T-helper 2 cell (primary cell): ENCODE measurements at places on chromosomes 11 and 22.

- DNase-seq = no peak
These were observed 48.8 kb downstream of the ABTB2 start for GRCh38 chr11:34308913-34309585.

DNA sequence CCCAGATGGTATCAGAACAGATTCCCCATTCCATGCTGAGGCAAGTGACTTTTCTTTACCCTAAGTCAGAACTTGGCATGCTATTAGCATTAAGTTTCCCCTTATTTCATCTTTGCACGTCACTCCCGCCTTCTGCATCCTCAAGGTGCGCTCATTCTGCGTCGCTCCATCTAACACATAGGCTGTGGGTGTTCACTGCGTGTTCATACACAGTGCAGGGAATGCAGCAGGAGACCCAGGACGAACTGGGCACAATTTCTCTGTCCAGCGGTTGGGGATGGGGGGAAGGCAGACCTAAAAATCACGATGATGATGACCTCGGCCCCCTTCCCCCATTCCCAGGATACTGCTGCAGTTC is 19.7 kb upstream of the ACR start:
- DNase-seq = no peak

- DNase-seq = no peak
These were observed 270.8 kb upstream of the SESN3 start for GRCh38 chr11:95501761-95502266.

DNA sequence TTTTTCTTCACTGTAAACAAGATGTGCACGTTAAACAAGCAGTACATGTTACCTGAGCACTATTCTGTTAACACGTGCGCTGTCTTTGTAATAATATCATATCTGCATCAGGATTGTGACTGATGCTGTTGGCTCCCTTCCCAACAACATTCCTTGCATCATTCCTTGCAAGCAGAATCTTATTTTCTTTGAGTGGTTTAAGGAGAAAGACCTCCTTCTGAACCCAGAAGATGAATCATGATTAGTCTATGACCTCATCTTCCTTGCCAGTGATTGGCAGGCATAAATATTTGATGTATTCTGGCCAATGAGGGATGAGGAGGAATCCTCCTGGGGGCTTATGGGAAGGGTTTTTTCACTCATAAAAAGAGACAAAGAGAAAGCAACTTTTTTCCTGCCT is 46.2 kb downstream of the C11orf71 start:
- DNase-seq = no peak

DNA sequence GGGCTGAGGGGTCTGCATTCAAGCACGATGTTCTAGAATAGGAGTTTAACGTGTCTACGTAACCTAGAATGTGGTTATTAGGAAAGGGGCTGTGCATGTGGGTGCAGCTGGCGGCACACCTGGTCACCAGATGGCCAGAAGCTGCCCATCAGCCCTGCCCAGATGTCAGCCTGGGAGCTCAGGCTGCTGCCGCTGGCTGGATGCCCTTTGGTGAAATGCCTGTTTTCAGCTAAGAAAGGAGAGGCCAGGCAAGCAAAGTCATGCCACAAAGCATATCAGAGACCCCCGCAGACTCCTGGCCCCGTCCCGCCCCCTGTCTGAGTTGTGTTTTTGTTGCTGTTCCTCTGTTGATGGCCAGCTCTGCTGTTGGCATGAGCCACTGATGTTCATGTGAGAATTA is 11.3 kb upstream of the ADORA2A start:
- no peak for DNase-seq

GRCh38 chr11:12809864-12810567 is 135.8 kb downstream of the TEAD1 start:
- no peak for DNase-seq

- DNase-seq = no peak
These were observed 373.9 kb upstream of the FAT3 start for GRCh38 chr11:91850533-91851275.

- no peak for DNase-seq
These were observed 104.8 kb downstream of the MICAL2 start for GRCh38 chr11:12215181-12215593.

DNA sequence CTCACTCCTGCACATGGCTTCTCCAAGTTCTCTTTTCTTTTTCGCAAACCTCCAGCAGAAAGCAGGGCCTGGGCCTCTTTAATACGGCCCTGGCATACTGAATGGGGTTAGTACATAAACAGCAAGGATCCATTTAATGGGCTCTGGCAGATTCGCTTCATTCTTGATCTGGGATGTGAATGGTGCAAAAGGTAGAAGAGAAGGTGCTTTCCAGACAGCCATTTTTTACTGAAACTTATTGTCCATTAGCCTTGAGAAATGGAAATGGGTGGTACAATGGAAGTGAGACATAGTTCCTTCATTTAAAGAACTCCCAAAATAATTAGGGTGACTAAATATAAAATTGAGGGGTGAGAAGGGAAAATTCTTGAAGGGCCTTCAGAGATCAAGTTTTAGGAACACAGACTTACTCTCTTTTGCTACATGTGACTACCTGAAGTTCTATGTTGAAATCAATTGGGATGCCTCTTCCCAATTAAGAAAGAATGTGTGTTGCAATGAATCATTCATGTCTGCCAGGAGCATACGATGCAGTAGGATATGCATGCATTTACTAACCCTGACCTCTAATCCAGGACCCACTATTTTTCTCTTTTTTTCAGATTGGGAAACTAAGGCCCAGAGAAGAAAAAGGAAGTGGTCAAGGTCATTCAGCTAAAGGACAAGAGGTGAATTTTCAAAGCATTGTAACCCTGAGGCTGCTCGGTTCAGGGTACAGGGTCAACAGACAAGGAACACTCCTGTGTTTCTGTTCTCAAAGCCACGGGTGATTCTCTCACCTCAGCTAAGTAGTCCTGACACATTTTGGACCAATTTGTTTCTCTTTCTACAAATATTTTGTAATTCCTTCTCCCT is 144.1 kb downstream of the BBOX1 start:
- DNase-seq = no peak

- no peak for DNase-seq
These were observed 294 bp upstream of the MTMR3 start for GRCh38 chr22:29882716-29883044.
